ENCODE measurements at places on chromosomes 2 and 18.

DNA sequence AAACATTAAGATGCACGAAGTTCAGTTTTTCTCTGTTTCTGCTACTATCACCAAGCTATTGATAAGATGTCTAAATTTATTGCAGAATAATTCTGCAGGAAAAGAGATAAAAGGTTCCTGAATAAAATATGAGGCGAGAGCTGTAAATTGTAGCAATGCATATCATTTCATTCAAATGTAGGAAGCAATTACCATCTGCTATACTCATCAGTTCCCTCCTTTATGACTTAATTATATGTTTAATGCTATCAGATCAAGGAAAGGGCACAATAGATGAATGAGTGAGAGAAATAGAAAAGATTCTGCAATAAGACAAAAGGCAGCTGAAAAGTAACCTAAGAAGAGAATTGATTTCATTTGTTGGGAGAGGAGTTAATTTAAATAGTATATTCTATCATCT, 108.2 kb upstream of the GALNT5 start:
- DNase-seq: no peak

- DNase-seq: no peak
Measured at GRCh38 chr18:22683786-22684185, 249.3 kb upstream of the RBBP8 start.

GRCh38 chr2:238287737-238288649, at the start of gene PER2:
Gene PER2, minus strand, starts transcription at chr2:238288610. Its CDS starts 10,674 bp downstream, at chr2:238277936.
- DNase-seq: peak; percentile 52

DNA sequence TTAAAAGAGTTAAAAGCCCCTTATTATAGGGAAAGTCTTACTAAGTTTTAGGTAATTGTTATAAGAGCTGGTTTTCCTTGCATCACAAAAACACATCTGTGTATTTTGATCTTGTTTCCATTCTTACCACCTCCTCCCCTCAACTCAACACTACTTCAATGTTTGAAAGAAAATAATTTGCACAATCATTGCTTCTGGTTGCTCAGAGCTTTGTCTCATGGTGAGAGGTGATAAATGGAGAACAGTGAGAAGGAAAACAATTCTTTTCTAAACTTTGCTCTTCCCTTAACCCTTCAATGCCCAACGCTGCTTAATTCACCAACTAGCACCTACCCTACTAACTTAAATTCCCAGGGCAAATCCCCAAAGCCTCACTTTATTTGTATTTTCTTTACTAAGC, 268.1 kb upstream of the LINC00305 start:
- DNase-seq: no peak

GRCh38 chr2:127649684-127650040, 3.7 kb downstream of the GPR17 start:
- peak; percentile 75 for DNase-seq

DNA sequence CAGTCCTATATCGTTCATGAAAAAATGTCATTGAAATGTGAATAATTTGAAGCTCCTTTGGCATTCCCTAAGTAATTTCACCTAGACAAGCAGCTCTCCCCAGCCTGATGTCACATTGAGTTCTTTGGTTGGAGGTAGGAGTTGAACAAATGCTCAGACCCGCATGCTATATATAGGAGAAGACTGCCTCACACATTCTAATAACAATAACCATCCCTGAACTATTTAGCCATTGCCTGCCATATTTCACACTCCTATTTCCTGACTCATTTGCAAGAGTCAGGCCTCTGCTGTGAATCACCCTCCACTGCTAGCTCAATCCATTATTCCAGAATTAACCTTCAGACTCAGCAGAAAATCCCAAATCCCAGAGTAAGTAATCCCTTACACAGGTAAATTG, 256.6 kb upstream of the ACVR2A start:
- DNase-seq: no peak
